ENCODE measurements at places on chromosomes 11 and 22. TPM values are rescaled to one million over a fixed set of nuclear protein-coding genes. Genes with fewer than 3 reads are reported as not detected.

PHLDA2 gene
- total RNA-seq: 15.2 TPM

INPP5J gene
- total RNA-seq: 0.79 TPM

CD6 gene
- not detected for total RNA-seq

ATL3 gene
- total RNA-seq: 48.5 TPM

RIN1 gene
- total RNA-seq: 7.4 TPM

PKNOX2 gene
- total RNA-seq: 0.10 TPM

PTS gene
- total RNA-seq: 51.6 TPM

DNA sequence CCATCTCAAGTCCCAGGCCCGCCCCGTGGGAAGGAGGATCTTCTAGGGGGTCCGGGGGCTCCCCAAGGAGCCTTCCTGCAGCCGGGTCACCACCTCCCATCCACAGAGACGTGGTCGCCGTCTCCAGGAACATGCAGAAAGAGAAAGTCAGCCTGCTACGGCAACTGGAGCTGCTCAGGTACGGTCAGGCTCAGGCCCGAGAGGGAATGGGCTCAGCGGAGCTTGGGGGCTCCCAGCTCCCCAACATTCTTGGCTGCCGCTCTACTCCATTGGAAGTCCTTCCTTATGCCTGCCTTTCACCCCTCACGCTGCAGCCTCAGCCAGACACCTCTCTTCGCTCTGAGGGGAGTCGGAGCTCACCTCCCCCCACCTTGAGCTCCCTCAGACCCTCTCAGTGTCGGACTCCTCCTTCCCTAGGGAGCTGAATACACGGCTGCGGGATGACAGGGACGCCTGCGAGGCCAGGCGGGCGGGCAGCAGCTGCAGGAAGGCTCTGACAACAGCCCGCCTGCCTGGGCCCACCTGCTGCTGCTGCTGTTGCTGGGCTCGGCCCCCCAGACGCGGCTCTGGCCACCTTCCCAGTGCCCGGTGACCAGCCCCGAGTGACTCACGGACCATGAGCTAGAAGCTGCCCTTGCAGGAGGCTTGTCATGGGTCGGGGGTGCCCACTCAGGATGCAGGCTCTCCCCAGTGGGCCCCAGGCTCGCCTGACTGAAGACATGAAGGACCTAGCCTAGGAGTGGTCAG is 1.5 kb upstream of the CD151 start:
- no peak for DNase-seq

DNA sequence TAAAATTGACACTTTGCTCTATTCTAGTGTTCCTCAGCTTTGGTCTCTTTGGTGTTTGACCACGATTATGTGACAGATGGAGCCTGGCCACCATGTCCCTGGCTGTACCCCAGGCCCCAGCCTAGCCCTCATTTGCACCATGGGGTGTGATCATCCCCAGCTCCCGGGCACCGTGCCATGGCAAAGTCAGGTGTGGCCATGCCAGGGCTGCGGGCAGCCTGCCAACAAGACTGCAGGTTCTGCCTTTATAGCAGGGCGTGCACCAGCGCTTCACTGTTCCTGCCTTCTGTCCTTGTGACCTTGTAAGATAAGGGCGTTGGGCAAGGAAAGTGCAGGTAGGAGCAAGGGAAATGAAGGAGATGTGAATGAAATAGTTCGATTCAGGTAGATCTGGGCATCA is 22.4 kb upstream of the APOBEC3A start:
- peak; percentile 27 for DNase-seq

- no peak for DNase-seq
These were observed 112.6 kb downstream of the C11orf91 start for GRCh38 chr11:33588056-33588455.

- no peak for DNase-seq
These were observed 64.6 kb downstream of the PPFIBP2 start for GRCh38 chr11:7578276-7578955.

GRCh38 chr11:6200975-6201374 is 2.0 kb downstream of the OR52W1 start:
- no peak for DNase-seq

DNA sequence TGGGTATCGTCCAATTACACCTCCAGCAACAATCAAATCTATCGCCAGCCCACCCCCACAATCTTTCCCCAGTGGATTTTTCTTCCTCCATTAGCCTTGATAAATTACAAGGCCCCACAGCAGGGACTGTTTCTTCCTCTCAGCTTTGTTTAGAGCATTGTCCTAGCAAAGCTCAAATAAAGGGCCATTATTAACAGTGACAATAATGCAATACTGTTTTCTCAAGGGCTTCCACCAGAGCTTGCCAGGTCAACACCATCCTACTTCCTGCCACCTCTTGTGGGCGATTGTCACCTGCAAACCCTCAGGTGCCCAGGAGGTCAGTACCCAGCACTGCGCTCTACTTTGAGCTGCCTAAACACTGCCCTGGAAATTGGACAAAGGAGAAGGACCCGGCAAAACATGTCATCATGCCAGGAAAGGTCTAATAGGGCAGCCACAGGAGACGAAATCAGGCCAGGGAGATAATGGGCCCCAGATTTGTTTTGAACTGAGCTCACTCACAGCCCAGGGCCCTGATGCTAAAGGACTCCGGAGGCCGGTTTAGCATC is 95.2 kb downstream of the ABTB2 start:
- no peak for DNase-seq

GRCh38 chr11:507727-508515 is 879 bp upstream of the RNH1 start:
- no peak for DNase-seq

DNA sequence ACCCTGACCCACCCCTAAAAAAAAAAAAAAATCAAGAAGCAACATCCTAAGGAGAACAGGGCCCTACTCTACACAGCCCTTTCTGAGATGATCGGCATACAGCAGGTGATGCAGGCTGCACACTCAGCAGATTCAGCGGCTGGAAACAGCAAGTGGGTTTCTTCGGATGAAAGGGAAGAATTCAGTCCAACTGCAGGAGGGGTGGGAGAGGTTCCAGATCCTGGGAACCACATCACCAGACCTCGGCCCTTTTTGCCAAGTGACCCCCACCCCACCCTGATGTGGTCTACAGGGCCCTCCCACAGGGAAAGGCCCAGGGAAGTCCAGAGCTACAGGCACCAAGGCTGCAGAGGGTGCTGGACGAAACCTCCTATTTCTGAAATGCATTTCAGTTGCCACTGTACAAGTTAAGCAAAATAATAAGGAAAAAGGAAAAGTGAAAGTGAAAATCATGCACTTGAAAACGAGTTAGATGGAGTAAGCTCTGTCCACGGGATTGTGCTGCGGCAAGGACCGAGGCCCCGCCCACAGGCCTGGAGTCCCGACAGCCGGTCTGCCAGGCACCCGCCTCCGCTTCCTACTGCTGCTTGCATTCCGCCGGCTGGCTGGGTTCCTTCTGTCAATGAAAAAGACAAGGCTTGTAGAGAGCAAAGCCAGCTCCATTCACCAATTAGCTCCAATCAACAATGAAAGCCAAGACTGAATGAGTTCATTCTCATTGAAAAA is 16.0 kb upstream of the PHLDA2 start:
- peak; percentile 89 for DNase-seq

GRCh38 chr11:94641167-94641761 is 74.1 kb downstream of the PIWIL4 start:
- DNase-seq: no peak

- DNase-seq: no peak
These were observed 137.8 kb downstream of the LUZP2 start for GRCh38 chr11:24634606-24635160.

GRCh38 chr11:59659981-59660380 is 8.9 kb downstream of the PATL1 start:
- no peak for DNase-seq

DNA sequence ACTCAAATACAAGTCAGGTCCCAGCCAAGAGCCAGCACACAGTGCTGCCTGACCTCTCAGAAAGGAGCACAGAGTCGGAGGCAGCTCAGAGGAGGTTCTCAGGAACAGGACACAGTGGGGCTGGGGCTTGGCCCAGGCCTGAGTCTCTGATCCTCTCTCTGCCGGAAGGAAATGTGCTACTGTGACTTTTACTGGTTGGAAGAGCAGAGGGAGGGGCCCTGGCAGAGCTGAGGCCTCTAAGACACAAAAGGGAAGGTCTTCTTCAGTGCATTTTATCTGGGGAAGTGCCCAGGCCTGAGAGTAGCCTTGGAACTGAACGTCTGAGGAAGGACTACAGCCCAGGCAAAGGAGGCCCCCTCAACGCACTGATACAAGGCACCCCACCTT is 16.2 kb upstream of the CASTOR1 start:
- DNase-seq: no peak

Data from H4 (cell line).